NCI-H82 (cell line): ENCODE measurements at places on chromosomes 1 and 21.

- DNase-seq, result no peak
Observed at GRCh38 chr1:58457023-58457635, 89.4 kb downstream of the OMA1 start.

- peak; percentile 49 for DNase-seq
Observed at GRCh38 chr1:23216771-23217420, 406 bp downstream of the HTR1D start.

- no peak for DNase-seq
Observed at GRCh38 chr21:36881228-36881627, 85.2 kb downstream of the HLCS start.

DNA sequence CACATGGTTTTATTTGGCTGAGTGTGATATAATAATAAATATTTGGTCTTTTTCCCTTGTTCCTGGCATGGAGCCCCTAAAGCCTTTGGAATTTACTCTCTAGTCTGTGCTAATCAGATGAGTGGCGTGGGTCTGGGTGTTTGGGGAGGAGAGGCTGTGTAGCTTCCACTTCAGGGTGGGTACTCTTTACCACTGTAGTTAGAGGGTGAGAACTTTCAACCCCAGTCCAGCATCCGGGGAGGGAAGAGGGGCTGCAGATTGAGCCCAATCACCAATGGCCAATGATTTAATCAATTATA is 20.0 kb downstream of the USP25 start:
- DNase-seq, result peak; percentile 3

GRCh38 chr1:244054247-244054923 is 3.3 kb downstream of the ZBTB18 start:
- DNase-seq, result peak; percentile 74

DNA sequence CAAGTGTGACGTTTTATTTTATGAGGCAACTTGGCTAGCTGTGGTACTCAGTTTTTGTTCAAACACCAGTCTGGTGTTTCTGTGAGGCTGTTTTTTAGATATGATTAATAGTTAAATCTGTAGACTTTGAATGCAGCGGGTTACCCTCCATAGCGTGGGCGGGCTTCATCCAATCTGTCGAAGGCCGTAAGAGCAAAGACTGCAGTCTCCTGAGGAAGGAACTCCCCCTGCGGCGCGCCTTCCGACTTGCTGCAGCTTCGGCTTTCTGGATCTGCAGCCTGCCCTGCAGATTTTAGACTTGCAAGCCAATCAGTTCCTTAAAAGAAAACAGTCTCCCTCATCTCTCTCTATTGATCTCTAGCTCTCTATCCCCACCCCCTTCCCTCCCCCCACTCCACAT is 4.2 kb upstream of the ZNF496 start:
- no peak for DNase-seq

DNA sequence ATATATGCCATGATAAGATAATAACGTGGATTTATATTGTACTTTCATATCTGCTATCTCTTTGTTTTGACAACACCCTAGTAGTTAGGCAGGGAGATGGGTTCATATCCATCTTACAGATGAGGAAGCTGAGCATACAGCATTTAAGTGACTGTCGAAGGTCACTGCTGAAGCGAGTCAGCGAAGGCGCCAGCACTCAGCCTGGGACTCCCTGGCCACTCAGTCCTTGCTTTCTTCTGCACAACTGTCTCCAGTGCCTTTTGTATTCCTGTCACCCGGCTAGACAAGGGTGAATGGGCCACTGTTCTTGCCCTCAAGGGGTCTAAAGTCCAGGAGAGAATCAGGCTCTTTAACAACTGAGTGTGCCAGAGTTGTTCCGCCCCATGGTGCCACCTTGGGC is 3.1 kb downstream of the ARHGEF10L start:
- DNase-seq, result no peak

DNA sequence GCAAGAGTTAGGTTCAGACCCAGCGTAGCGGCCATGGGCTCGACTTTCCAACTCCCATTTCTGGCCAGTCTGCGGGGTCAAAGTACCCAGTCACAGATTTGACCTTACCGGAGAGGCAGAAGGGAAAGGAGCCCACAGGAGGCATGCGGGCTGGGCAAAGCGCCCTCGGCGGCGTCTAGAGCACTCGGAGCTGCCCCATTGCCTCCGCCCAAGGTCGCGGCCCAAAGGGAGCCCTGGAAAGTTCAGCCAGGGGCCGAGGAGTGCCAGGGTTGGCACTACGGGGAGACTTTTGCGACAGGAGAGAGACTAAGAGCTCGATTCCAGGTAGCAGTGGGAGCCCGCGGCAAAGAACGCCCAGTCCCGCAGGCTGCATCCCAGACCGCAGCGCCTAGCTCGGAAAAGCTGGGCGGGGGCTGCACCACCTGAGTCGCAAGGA is 896 bp downstream of the KANK4 start:
- DNase-seq, result no peak

DNA sequence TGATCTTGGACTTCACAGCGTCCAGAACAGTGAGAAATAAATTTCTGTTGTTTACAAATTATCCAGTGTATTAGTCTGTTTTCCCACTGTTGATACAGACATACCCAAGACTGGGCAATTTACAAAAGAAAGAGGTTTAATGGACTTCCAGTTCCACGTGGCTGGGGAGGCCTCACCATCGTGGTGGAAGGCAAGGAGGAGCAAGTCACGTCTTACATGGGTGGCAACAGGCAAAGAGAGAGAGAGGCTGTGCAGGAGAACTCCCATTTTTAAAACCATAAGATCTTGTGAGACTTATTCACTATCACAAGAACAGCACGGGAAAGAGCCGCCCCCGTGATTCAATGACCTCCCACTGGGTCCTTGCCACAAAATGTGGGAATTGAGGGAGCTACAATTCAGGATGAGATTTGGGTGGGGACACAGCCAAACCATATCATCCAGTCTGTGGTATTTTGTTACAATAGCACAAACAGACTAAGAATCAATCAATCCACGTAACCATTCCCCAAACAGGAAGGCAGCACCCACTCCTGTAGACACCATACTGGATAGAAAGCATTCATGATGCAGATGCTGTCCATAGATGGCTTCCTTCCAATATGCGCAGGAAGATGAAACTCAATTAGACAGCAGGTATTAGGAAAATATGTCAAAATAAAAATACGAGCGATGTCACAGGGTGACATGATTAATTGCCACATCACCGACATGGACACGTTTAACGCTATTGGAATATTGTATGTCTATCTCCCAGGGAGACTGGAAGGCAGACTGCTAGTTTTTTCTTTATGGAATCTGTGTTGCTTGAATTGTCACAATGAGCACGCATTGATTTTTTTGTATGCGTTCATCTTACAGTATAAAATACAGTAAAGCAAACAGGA is 22.8 kb downstream of the ECE1 start:
- no peak for DNase-seq

- DNase-seq, result no peak
Observed at GRCh38 chr1:42657201-42657600, 1.0 kb upstream of the PPIH start.

DNA sequence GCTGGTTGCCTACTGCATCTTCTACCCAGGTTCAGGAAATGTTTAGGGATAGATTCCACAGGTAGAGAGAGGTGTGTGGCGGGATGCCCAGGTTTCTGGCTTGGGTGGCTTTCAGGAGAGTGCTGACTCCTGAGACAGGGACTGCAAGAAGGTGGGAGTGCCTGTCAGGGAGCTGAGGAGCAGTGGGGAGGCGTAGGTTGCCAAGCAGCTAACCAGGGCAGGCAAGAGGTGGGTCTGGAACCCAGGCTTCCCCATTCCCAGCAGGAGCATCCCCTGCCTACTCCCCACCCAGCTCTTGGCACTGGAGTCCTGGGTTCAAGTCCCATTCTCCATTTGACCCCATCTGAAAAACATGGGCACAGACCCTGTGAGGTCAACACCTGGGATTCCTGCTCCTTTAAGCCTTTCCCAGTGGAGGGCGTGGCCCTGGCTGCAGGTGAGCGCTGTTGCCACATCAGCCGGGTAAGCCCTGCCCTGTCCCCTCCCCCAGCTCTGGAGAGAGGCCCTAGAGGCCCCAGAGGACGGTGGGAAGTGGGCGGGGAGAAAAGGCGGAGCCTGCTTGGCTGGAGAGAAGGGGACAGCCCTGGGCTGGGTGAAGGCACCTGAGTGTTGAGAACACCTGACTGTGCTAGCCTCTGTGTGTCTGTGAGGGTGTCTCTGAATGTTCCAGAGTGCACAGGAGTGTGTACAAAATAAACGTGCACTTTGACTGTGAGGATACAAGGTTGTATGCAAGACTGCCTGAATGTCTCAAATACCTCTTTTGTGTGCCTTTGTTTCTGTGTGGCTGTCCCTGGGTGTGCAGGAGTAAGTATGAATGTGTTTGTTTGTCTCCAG is 14.0 kb upstream of the SYNC start:
- DNase-seq, result peak; percentile 93

GRCh38 chr1:229661022-229661877 is 35.2 kb downstream of the URB2 start:
- peak; percentile 88 for DNase-seq

GRCh38 chr1:93324486-93325464 is 20.9 kb upstream of the DR1 start:
- no peak for DNase-seq

- no peak for DNase-seq
Observed at GRCh38 chr1:24300971-24301784, 18.0 kb upstream of the GRHL3 start.

- no peak for DNase-seq
Observed at GRCh38 chr21:34806423-34806822, 137.6 kb downstream of the CLIC6 start.

DNA sequence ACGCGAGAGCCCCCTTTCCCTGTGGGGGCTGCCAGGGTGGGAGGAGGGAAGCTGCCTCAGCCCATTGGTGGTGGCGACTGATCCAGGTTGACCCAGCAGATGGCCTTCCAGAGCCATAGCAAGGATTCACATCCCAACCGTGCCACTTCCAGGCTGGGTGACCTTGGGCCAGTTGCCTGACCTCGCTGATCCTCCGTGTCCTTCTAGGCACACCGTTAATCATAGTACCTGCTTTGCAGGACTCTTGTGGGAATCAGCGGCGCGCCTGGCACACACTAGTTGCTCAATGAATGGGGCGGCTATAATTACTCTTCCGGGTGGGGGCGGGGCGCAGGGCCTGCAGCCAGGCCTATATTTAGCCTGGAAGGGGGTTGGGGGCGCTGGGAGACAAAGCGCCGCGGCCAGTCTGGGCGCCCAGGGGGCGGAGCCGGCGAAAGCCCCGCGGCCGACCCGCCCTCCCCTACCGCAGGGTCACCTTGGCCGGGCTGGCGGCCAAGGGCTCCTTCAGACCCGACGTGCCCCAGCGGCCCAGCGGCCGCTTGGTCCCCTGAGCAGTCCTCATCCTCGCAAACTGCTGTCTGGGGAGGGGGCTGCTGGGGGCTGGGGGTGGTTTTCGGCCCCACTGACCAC is 5.1 kb downstream of the HSPB7 start:
- DNase-seq, result peak; percentile 46

GRCh38 chr1:223001653-223002634 is 141.1 kb downstream of the TLR5 start:
- no peak for DNase-seq

DNA sequence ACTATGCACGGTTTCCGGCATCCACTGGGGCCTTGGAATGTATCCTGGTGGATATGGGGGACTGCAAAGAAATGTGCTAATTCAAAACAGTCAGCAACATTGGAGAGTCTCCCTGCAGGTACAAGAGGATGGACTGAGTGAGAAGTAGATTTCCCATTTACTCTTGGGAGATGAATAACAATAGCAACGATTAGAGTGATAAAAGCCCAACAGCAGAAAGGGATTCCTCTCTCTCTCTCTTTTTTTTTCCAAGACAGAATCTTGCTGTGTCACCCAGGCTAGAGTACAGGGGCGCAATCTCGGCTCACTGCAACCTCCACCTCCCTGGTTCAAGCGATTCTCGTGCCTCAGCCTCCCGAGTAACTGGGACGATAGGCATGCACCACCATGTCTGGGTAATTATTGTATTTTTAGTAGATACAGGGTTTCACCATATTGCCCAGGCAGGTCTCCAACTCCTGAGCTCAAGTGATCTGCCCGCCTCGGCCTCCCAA is 5.0 kb upstream of the SHCBP1L start:
- no peak for DNase-seq

DNA sequence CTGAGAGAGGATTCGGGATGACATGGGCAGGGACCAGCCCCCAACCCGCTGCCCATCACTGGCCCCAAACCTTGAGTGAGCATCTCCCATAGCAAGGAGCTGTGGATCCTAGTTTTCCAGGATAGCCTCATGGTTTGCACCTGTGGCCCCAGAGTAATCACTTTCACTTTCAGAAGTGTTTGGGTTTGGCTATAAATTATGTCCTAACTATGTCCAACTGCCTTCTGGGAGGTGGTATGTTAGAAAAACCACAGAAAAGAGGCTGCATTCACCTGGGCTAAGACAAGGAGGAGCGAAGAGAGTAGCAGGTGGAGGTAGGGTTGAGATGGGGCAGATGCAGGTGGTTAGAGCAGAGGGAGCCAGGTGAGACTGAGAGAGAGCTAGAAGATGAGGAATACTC is 19.4 kb upstream of the CLIC6 start:
- no peak for DNase-seq

DNA sequence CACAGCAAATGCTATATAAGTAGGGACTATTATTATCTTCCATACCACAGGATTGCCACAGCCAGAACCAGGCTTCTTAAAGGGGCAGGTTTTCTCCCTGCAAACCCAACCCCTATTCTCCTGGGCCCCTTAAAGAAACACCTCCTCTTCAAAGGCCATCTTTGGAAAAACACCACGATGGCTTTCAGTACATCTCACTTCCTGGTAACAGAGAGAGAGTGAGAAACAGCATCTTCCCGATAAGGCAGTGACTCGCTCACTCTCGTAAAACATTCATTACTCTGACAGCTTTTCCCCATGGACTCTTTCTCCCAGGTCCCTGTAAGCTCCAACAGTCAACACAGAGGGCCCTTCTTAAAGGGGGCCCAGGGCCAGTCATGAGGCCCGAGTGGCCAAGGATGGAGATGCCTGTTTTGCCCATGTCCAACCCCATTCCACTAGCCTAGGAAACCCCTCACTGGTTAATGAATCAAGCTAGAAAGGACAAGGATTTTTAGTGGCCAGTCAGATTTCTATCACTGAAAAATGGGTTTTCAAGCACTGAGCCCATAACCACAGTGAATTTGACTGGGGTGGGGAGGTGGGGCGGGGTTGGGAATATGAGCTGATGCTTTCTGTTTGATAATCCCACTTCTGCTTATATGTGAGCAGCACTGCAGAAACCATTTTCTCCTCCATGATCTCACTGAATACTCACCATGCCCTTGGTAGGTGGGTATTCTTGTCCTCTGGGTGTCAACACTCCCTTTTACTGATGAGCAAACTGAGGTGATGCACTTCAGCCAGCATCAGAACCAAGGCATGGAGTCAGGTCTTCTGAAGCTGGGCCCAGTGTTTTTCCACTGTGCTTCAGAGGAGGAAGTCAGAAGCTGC is 3.6 kb upstream of the NAV1 start:
- no peak for DNase-seq

GRCh38 chr1:108190001-108190634 is 10.0 kb downstream of the SLC25A24 start:
- no peak for DNase-seq

- DNase-seq, result no peak
Observed at GRCh38 chr1:30976143-30976542, 67.6 kb upstream of the SDC3 start.

DNA sequence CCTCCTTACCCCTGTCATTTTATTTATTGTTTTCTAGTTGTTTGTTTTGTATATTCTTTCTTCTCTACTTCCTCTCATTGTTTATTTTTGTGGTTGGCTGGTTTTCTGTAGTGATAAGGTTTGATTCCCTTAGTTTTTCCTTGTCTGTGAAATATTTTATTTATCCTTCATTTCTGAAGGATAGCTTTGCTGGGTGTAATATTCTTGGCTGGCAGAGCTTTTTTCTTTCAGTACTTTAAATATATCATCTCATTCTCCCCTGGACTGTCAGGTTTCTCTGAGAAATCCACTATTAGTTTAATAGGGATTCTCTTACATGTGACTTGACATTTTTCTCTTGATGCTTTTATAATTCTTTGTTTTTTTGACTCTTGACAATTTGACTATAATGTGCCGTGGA is 18.8 kb upstream of the TIPRL start:
- no peak for DNase-seq
